ENCODE measurements at places on chromosomes 1 and 21.

- DNase-seq, result no peak
Observed at GRCh38 chr1:205190845-205191577, 20.5 kb downstream of the DSTYK start.

- no peak for DNase-seq
Observed at GRCh38 chr21:44598061-44598460, 2.3 kb upstream of the KRTAP10-7 start.

GRCh38 chr1:201694608-201695335, 134.2 kb upstream of the IPO9 start:
- DNase-seq, result no peak

- no peak for DNase-seq
Observed at GRCh38 chr1:248905662-248906008, 400 bp upstream of the PGBD2 start.

DNA sequence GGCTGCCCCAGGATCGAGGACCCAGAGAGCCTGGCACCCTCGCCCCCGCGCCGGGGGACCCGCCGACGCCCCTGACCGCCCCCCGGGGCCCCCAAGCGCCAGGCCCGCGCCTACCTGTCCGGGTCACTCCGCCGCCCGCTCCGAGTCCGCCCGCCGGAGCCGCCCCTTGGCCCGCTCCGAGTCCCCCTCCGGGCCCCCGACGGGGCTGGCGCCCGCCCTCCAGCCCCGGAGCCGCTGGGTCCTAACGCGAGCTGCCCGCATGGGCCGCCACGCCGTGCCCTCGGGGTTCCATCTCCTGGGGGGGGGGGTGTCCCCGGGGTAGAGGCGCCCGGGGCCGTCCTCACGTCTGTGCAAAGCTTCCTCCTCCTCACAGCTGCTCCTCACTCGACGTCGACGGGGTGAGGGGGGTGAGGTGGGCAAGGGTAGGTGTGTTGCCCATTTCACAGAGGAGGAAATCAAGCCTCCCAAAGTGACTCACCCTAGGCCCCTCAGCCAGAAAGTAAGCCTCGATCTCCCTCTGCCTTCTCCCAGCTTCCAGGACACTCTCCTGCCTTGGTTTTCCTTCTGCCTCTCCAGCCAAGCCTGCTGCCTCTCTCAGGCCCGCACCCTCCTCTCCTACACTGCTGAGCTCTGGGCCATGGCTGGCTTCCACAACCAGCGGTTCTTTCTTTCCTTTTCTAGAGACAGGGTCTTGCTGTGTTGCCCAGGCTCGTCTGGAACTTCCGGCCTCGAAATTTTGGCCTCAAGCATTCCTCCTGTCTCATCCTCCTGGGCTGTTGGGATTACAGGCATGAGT, at the start of gene MFAP2:
Gene MFAP2 (minus strand): TSS at position 148 of the 796 bp plus-strand sequence. CDS start 2,347 bp downstream, outside the sequence.
- no peak for DNase-seq

DNA sequence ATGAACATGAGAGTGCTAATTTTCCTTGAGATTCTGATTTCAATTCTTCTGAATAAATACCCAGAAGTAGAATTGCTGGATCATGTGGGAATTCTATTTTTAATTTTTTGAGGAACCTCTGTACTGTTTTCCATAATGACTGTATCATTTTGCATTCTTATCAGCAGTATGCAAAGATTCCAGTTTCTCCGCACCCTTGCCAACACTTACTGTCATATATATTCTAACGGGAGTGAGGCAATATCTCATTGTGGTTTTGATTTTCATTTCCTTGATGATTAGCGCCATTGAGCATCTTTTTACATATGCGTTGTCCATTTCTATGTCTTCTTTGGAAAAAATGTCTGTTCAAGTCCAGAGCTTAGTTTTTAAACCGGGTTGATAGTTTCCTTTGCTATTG, 33.2 kb downstream of the VCAM1 start:
- DNase-seq, result no peak

DNA sequence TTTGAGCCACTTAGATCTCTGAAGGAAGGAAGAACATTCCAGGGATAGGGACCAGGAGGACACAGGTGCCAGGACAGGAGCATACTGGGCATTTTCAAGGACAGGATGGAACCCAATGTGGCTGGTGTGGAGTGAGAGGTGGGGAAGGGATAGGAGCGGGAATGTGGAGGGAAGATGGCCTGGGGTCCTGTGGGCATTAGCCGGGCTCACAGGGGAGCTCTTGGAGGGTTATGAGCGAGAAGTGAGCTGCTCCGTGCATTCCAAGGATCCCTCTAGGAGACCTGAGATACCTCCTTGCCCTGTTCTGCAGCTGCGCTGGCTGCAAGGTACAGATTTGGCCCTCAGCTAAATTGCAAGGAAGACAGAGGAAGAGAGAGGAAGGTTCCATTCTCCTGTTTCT, 87.5 kb downstream of the IER5 start:
- DNase-seq, result no peak

Data from activated naive CD8-positive, alpha-beta T cell treated with anti-CD3 and anti-CD28 coated beads, Interleukin-2, amount 10 ng/mL, durations not matched to agents 7 days and 5 days (primary cell).